Omental fat pad (tissue), 4 donors: ENCODE measurements at places on chromosomes 1 and 21. TPM values are rescaled to one million over a fixed set of nuclear protein-coding genes. Genes with fewer than 3 reads are reported as not detected.
A peak's percentile ranks its signal among the peaks of the same experiment; 100 is the strongest.

- DNase-seq: no peak
Measured at GRCh38 chr1:33727310-33727709, 136.6 kb upstream of the HMGB4 start.

DNA sequence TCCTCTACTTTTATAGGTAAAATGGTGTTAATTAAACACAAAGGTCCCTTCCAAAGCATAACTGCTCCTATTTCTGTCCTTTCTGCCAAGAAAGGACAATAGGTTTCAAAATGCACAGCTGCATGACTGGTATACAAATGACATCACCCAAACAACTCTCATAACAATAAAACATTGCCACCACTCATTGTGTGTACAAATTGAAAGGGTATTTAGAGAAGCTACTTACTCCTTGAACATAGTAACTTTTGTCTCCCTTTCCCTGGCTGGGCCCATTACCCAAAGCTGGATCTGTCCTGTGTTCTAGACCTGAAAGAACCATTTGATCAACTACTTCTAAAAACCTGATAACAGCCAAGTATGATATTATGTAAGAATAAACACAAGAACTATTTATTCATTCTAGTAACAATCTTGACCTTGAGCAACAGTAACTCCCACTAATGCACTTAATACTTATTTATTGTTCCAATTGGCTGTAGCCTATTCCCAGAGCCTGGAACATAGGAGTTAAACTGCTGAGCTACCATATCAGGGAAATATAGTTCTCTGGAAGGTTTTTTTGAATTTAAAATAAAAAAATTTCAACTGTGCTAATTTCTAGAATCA, 38.2 kb downstream of the TTLL7 start:
- DNase-seq: no peak

GRCh38 chr1:173948594-173948993, 31.5 kb upstream of the SERPINC1 start:
- no peak for DNase-seq

GRCh38 chr21:33390479-33390878, 12.7 kb upstream of the IFNGR2 start:
- DNase-seq: no peak

DNA sequence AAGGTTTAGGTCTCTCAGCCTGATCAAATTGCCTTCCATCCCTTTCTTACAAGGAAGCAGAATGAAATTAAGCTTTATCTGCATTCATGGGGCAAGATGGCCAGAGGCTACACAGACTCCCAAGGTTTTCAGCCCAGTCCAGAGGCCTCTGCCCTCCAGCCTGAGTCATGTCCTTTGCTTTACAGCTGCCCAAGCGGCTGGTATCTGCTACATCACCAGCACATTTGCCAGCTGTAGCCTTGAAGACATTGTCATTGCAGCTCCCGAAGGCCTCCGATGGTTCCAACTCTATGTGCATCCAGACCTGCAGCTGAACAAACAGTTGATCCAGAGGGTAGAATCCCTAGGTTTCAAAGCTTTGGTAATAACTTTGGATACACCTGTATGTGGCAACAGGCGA, 16.0 kb downstream of the HAO2 start:
- no peak for DNase-seq

GRCh38 chr1:2124446-2125198, 70.0 kb downstream of the FAAP20 start:
- no peak for DNase-seq

DNA sequence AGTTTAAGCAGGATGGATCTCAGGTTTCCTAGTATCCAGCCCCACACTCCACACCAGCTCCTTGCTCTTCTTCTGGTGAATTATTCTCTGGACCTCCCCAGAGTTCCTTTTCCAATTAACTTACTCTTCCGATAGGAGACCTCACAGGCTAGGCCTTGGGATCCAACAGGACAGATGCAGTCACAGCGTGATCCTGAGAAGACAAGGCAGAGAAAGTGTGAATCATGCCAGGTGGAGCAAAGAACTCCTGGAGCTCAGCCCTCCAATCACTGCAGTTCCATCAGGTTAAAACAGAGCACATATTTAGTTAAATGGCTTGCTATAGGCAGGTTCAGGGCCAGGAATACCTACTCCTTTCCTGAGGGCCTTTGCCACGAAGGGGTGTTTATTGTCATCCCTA, 34.1 kb downstream of the C8B start:
- DNase-seq: no peak

GRCh38 chr1:116205941-116206679, 94.9 kb downstream of the MAB21L3 start:
- DNase-seq: no peak

- peak; percentile 72 for DNase-seq
Measured at GRCh38 chr1:235069577-235070563, 58.8 kb downstream of the TOMM20 start.

DNA sequence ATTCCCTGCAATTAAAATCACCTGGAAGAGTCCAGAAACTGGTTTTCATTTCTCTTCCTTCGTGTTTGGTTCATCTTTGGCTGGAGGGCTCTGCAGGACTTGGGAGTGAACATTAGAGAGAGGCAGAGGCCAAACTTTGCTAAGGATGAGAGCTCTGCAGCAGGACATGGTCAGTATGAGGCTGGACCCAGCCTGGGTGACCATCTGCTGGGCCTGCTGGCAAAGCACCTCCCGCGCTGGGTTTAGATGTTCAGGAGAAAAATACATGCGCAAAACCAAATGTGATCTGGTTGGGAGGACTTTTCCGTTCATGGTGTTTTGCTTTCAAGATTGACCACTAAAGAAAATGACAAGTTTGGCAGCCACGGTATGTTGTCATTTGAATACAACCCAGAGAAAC, 15.9 kb downstream of the KAZN start:
- DNase-seq: no peak

Gene SPATA1
- total RNA-seq: 4.7 TPM

Gene DCST1
- not detected for total RNA-seq

Gene OR2T35
- total RNA-seq: not detected
